ENCODE measurements at places on chromosomes 5 and 9.

GRCh38 chr5:146540414-146540813 is 24.4 kb upstream of the GPR151 start:
- no peak for DNase-seq

- no peak for DNase-seq
These were observed 220.5 kb downstream of the NR2F1-AS1 start for GRCh38 chr5:93360436-93361088.

DNA sequence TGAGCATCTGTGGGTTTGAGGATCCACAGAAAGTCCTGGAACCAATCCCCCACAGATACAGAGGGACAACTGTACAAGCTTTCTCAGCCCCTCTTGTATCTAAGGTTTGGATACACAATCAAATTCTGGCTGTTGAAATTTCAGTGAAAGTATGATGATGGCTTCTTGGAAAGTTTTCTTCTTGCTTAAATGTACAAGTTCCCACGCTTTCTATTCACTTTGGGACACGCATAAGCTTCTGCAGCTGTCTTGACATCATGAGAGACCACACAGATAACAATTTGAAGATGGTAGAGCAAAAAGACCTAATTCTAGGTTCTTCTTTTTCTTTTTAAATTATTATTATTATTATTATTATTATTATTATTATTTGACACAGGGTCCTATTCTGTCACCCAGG is 31.6 kb upstream of the ARL15 start:
- DNase-seq, result no peak

DNA sequence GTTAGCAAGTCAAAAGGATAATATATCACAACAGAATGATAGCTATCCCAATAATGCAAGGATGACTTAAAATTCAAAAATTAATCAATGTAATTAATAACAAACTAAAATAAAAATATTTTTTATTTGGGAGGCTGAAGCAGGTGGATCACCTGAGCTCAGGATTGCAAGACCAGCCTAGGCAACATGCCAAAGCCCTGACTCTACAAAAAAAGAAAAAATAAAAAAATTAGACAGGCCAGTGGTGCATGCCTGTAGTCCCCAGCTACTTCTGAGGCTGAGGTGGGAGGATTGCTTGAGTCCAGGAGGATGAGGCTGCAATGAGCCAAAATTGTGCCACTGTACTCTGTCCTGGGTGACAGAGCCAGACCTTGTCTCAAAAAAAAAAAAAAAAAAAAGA is 399.3 kb downstream of the ADGRV1 start:
- DNase-seq, result no peak

DNA sequence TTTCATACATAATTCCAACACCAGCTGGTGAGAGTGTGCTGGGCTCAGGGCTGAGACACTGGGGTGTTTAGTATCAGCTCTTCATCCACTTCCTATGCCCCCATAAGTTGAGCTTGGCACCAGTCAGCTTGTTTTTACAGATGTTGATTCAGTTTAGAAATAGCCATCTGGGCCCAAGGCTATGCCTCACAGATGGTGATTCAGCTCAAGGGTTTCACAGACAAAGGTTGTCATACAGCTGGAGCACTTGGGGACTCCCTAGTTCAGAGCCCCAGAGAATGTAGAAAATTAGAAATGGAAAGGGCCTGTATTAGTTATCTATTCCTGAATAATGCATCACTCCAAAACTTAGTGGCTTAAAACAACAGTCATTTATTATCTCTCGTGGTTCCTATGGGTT is 10.3 kb upstream of the CRHBP start:
- peak; percentile 67 for DNase-seq

DNA sequence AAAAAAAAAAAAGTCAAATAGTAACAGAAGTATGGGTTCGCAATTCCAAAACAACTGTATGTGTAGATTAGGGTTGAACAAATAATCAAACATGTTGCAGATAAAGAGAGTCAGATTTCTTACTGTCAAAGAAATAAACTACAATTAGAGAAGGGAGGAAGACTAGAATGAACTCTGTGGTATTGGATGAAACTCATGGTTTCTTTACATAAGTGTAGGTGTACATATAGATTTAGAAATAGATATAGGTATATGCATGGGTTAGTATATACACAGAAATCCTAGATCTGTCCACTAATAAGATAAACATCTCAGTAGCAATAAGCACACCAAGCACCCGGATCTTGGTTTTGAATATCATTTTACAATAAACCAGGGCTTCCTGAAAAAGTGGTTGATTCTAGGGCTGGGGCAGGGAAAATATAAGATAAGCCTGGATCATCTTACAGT is 21.3 kb downstream of the DTWD2 start:
- DNase-seq, result no peak

DNA sequence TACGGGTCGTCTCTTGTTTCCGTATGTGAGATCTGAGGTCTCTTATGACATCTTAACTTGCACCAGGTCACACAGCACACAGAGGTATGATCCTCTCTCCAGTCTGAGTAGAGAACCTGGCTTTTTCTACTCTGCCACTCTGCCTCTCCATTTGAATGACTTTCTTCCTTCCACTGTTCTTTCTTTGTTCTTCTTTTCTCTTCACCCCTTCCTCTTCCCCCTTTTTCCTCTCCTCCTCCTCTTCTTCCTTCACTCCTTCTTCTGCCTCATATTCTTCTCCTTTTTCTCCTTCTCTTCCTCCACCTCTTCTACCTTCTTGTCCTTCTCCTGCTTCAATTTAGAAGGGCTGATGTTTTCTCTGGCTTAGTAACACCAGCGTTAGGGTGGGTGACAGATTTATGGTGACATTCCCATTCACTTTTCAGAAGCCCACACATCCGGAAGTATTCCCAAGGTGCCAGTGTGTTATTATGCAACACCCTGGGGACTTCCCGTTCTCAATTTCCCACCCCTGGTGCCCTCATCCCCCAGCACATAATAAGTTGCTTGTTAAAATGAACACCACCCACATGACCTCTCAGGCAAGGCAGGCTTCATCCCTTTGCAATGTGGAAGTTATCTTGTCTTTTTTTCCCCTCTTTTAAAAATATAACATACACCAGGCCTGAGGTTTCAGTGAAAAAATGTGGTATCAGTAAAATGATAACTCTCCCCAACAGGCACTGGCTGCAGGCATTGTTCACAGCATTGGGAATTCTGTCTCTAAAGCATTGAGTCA is 122.0 kb downstream of the PAPPA start:
- DNase-seq, result peak; percentile 29

DNA sequence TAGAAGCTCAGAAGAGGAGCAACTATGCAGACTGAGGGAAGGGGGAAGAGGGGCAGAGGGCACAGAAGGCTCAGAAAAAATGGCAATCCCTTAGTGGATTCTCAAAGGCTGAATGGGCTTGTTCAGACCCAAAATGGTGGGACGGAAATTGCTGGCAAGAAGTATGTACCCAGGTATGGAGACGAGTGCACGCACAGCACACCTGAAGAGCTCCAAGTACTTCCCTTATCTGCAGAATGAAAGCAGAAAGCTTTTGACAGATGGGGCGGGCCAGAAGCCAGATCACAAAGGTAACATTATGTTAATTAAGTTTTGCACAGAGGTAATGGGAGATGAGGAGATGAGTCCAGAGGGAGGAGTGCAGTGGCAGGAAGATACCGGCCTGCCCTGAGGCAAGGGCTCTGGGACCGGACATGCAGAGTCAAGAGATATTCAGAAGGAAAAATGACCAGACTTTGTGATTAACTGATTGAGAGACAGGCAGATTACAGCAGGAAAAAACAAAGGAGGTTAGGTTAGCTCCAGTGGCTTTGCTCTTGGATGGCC is 138.1 kb upstream of the PIK3R1 start:
- DNase-seq, result no peak

GRCh38 chr9:120561709-120562108 is 18.3 kb downstream of the CDK5RAP2 start:
- no peak for DNase-seq

DNA sequence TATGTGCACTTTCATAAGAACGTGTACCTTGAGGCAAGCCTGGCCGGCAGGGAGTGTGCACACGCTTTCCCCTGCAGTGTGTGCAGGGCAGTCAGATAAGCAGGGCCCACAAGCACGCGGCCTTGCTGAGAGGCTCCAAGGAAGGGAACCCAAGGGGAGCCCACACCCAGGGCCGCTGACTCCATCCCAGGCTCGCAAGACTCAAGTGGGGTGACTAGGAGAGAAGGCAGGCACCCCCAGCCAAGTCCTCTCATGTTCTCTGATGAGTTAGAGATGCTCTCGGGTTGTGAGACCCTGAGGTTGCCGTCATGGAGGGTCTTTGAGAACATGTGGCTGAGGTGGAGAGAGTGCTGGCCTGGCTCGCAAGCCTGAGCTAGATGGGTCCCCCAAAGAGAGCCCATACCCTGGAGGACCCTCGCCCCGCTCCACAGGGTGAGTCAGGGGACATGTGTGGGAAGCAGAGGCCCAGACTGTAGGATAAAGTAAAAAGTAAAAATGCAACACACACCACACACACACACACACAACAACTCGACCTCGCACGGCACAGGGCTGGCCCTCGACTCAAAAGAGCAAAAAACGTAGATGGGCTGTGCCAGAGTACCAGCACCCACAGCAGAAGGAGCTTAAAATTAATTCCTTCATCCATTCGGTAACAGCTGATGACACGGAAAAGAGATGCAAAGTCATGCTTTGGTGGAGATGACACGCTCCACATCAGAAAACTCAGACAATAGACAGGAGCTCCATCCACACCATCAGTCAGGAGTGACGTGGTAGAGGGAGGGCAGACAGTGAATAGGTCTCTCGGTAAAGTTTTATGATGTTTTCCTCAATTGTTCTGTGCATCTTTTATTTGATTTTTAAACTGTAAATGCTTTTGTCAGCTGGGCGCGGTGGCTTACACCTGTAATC is 54.8 kb upstream of the NKD2 start:
- DNase-seq, result no peak

GRCh38 chr9:127714951-127715469 is 453 bp downstream of the PTRH1 start:
- peak; percentile 67 for DNase-seq

DNA sequence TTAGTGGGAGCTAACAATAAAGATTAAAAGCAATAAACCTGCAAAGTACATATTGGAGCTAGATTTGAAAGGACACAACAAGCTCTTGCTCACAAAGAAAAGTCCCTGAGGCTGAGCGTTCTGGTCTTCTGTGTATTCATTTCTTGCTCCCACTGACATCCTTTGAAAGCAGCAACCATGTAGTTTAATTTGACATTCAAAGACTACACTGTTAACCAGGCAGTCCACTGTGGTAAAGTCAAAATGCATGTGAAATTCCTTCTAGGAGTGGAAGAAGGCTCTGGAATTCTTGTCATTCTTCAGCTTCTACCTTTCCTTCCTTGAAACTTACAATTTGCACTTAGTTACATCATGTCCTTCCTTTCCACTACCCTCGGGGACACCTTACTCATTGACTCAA is 480.7 kb downstream of the CSNK1G3 start:
- DNase-seq, result no peak

GRCh38 chr5:79240561-79240960 is 4.6 kb downstream of the JMY start:
- no peak for DNase-seq

DNA sequence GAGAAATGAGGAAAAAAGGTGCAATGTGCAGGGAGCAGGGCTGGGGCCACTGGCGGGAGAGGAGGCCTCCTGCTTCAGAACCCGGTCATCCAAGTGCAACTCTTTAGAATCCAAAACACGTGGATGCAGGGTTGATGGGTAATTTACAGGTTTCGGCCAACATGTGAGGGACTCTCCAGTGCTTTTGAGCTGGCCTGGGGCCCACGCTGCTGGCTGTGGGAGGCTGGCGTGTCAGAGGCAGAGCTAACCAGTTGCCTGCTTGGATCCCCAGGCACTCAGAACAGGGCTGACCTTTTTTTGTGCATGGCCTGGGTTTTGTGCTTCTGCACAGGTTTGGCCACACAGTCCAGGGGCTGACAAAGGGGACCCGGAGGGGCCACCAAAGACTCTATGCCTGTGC is 61.6 kb downstream of the GADD45G start:
- no peak for DNase-seq

GRCh38 chr5:133735346-133735745 is 123.0 kb upstream of the FSTL4 start:
- DNase-seq, result peak; percentile 4

GRCh38 chr9:130138791-130139190 is 33.4 kb upstream of the NCS1 start:
- DNase-seq, result peak; percentile 87

DNA sequence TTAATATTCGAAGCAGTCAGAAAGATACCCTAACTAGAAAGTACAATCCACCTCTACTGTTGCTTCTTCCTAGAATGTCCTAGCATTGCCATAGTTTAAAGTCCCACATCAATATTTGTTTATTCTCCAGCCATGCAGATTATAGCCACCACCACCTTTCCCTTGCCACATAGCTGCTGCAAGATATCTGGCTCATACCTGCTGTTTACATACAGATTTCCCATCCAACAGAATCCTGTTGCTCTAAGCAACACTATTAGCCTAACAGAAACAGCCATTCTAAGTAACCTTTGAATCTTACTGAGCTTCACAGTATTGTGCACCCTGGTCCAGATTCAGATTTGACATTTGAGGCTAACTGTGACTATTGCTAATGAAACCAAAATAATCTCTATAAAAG is 45.6 kb downstream of the GNAQ start:
- DNase-seq, result no peak

GRCh38 chr5:54421976-54422375 is 33.5 kb upstream of the HSPB3 start:
- no peak for DNase-seq

- no peak for DNase-seq
These were observed 62.3 kb downstream of the GCNT1 start for GRCh38 chr9:76521244-76521681.
